Stimulated activated CD4-positive, alpha-beta T cell treated with anti-CD3 and anti-CD28 coated beads, TNF-alpha, amount 100 ng/mL, for 4 hours (primary cell): ENCODE measurements at places on chromosomes 4 and X.

DNA sequence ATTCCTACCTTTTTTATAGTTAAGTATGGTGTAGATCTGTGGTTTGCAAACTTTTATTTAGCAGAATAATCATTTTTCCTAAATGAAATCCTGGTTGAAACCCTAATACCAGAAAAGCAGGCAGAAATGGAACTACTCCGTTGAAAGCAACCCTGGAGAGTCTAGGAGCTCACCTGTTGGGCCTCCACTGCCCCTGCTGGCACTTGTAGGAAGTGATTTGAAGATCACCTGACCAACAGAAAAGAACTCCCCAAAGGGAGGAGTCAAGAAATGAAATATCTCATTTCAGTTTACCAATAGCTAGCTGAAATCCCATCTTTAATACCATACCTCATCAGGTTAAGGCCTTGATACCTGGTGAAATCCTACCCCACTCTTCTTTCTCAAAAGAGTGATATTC is 277.1 kb downstream of the KLHL13 start:
- DNase-seq = no peak

GRCh38 chr4:164508097-164508496 is 245.8 kb upstream of the SMIM31 start:
- no peak for DNase-seq

DNA sequence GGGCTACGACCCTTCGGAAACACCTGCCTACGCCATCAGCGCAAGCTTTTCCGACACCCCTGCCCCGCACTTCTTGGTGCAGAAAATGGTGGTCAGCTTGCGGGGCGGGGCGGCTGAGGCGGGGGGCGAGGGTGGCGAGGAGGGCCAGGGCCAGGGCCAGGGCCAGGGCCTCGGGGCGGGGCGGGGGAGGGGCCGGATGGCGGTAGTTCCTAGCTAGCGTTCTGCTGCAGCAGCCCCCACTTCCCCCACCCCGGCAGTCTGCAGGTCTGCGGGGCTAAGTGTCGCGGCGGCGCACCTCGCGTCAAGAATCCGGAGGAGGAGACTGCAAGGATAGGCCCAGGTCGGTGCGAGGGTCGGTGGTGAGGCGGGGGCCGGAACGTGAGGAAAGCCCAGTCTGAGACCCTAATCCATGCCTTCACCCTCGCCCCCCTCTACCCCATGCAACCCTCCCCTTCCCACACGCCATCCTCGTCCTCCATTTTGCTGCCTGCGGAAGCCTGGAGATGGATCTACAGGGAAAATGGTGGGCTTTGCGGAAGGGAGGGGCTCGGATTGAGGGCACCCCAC is 600 bp downstream of the BEX4 start:
- no peak for DNase-seq

DNA sequence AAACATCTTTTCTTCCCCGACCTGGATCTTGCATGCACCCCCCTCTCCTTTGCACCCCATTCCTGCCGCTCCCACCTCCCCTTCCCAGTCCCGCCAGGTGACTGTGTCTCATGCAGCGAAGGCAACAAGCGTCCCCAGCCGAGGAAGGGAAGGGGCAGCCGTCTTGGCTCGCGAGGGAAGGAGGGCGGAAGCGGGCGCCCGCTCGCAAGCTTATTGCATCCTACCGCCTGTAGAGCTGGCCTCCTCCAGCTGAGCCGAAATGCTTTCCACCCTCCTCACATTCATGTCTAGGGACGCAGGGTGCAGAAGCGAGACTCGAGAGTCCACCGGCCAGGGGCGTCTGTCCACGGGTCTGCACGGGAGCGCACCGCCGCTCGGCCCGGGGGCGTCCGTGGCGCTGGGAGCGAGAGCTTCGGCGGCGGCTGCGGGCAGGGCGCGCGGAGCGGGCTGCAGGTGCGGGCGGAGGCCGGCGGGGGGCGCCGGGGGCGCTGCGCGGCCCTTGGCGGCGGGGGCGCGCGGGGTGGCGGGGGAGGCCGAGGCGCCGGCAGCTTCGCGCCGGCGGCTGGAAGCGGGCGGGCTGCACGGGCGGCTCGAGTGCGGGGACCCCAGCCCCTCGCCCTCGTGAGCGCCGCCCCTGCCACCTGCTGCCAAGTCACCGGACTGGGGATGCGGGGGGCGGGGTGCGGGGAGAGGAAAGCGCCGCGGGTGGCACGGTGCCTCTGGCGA is at the start of gene KCNIP4:
KCNIP4 (minus strand) TSS at position 426 of the 726 bp plus-strand sequence.
- no peak for DNase-seq

- DNase-seq = no peak
Observed at GRCh38 chr4:88573276-88573980, 18.9 kb upstream of the HERC3 start.

GRCh38 chr4:176357359-176358082 is 37.8 kb downstream of the SPCS3 start:
- no peak for DNase-seq

GRCh38 chr4:181755846-181756245 is 487.4 kb upstream of the TENM3 start:
- DNase-seq = no peak

DNA sequence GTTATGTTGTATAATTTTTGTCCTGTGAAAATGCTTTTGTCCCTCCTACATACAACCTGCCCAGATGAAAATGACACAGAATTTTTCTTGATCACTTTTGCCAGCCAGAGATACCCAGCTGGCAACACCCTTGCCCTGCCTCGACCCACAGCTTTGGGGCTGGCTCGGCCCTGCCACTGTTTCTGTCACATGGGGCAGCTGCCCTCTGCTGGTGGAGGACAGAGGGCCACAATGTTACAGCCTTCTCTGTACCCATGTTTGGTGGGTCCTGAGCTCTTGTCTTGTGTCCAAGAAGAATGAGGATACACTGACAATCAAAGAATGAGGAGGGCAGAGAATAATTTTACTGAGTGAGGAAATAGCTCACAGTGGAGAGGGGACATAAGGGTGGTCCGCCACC is 31.1 kb downstream of the BMP15 start:
- no peak for DNase-seq

- DNase-seq = no peak
Observed at GRCh38 chrX:74656079-74656745, 41.8 kb upstream of the RLIM start.

- no peak for DNase-seq
Observed at GRCh38 chrX:13938829-13939530, 90.7 kb downstream of the GEMIN8 start.
